Activated naive CD4-positive, alpha-beta T cell treated with anti-CD3 and anti-CD28 coated beads, Interleukin-2, amount 50 U/mL, for 72 hours (primary cell): ENCODE measurements at places on chromosomes 12 and 14. TPM values are rescaled to one million over a fixed set of nuclear protein-coding genes. Genes with fewer than 3 reads are reported as not detected.

Gene GNB3
- 0.25 TPM for total RNA-seq

DNA sequence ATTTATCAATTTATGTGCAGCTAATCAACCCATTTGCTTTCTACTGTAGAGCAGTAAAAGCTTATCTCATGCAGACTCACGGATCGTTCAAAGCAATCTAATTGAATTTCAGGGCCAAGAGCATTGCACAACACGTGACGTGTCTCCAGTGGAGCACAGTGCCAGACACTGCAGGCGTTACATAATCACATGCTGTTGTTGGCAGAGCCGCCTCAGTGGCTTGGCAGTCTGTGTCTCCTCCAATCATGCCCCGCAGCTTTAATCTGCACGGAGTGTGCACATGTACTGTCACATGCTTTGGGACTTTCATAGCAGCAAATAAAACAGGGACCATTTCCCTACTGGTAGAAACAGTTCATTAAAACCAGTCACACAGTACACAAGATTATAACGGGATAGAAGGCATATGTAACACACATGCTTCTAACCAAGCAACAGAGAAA, 309.3 kb downstream of the ITPR2 start:
- no peak for DNase-seq

- DNase-seq: no peak
Measured at GRCh38 chr14:98867726-98868125, 404.3 kb downstream of the BCL11B start.

DNA sequence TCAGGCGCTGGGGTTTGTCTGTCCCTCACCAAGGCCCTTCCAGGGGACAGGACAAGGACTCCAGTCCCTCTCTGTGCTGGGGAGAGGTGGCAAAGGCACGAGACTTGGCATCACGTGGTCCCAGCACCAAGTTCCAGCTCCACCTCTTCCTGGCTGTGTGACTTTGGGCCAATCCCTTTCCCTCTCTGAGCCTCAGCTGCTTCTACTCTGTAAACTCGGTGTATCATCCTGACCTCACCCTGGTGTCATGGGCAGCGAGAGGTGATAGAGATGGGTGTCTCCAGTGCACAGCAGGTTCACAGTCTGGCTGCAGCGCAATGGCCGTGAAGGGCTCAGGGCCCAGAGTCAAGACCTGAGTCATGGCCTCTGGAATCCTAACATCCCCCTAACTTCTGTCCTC, 54.0 kb downstream of the MVK start:
- no peak for DNase-seq

DNA sequence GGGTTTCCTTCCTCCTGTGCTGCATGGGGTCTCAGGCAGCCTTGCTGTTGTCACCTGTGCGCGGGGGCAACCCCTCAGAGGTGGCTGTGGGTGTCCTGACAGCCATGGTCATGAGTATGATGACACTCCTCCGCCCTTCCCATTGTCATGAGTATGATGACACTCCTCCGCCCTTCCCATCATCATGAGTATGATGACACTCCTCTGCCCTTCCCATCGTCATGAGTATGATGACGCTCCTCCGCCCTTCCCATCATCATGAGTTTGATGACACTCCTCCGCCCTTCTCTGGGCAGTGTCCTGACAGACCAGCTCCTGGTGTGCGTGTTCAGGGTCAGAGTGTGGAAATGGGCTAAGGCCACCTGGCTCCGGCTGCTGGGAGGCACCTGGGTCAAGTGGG, 40.0 kb downstream of the FBRSL1 start:
- DNase-seq: no peak
